ENCODE measurements at places on chromosomes 2 and 18. TPM values are rescaled to one million over a fixed set of nuclear protein-coding genes. Genes with fewer than 3 reads are reported as not detected.

DNA sequence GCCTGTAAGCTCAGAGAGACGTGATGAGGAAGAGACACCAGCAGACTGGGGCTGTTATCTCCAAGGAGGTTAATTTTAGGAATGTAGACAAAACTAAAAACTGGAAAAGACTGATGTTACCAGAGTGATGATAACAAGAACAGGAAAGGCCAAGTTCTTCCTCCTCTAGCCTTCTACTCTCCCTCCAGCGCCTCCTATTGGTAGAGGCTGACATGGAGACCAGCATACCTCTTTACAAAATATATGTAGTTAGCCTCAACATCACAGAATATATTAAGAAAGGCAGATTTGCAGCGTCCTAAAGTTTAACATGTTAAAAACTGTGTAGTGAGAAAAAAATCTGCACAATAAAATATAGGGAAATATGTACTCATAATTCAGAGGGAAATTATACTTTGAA, 66.0 kb downstream of the TCF4 start:
- H3K36me3 ChIP-seq, result no peaks in the 10 kb centered on the region
- no peak for DNase-seq
- H3K27ac ChIP-seq, result no peak overlapping the region

Gene MAIP1
- total RNA-seq, result 20.2 TPM

DNA sequence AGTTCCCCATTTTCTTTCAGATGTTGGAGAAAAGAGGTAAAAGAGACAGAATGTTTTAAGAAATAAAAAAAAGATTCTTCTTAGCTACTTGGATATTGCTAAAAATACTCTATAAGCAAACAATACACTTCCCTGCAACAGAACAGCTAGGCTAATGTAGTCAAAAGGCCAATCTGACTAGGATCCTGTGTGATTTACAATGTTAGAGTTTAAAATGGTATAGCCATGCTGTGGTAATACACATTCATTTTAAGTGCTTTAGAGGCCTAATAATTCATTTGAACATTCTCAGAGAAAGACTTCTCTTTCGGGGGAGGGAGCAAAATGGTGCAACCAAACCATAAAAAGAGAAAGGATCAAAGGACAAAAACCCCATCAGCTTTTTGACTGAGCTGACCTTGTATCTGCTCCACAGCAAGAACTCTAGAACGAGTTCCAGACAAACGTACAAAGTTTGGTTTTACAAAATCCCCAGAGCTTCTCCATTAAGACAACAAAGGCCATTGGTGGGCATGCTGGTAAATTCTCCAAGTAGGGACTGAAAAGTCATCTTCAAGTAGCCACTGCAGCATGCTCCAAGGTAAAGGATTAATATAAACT, 200.2 kb downstream of the STK39 start:
- H3K27me3 ChIP-seq, result no peaks in the 10 kb centered on the region
- H3K36me3 ChIP-seq, result peaks cover 4% of the 10 kb centered on the region
- DNase-seq, result no peak
- no peak overlapping the region for H3K27ac ChIP-seq

- H3K27ac ChIP-seq, result no peak overlapping the region
- no peak overlapping the region for H3K4me3 ChIP-seq
- no peak for DNase-seq
- H3K27me3 ChIP-seq, result no peaks in the 10 kb centered on the region
Observed at GRCh38 chr2:212423089-212423488, 115.5 kb downstream of the ERBB4 start.

Gene ADAM23
- total RNA-seq, result 2.2 TPM

GRCh38 chr18:26502823-26503222, 45.5 kb downstream of the KCTD1 start:
- no peak overlapping the region for H3K4me3 ChIP-seq
- H3K27me3 ChIP-seq, result no peaks in the 10 kb centered on the region
- H3K36me3 ChIP-seq, result no peaks in the 10 kb centered on the region
- no peaks in the 10 kb centered on the region for H3K4me1 ChIP-seq
- DNase-seq, result no peak

GRCh38 chr2:71521436-71521950, 68.1 kb downstream of the DYSF start:
- no peak overlapping the region for H3K27ac ChIP-seq
- DNase-seq, result no peak
- no peak overlapping the region for H3K4me3 ChIP-seq
- peaks cover 95% of the 10 kb centered on the region for H3K36me3 ChIP-seq
- H3K27me3 ChIP-seq, result no peaks in the 10 kb centered on the region

- H3K4me3 ChIP-seq, result no peak overlapping the region
- no peaks in the 10 kb centered on the region for H3K27me3 ChIP-seq
- no peaks in the 10 kb centered on the region for H3K4me1 ChIP-seq
- no peak overlapping the region for H3K27ac ChIP-seq
- no peaks in the 10 kb centered on the region for H3K36me3 ChIP-seq
- peak; percentile 79 for DNase-seq
Observed at GRCh38 chr2:65722028-65722778, 289.8 kb upstream of the SPRED2 start.

- no peaks in the 10 kb centered on the region for H3K27me3 ChIP-seq
- no peaks in the 10 kb centered on the region for H3K4me1 ChIP-seq
- H3K27ac ChIP-seq, result peak within 1 kb of the TSS; percentile 90
- peak within 1 kb of the TSS; percentile 67 for H3K4me3 ChIP-seq
Observed at GRCh38 chr2:150487537-150488429, at the start of gene RND3. TSS of gene RND3 (minus strand) at chr2:150487667. CDS start at chr2:150487417, 250 bp downstream.

Gene TRIB2
- total RNA-seq, result 36.4 TPM

DNA sequence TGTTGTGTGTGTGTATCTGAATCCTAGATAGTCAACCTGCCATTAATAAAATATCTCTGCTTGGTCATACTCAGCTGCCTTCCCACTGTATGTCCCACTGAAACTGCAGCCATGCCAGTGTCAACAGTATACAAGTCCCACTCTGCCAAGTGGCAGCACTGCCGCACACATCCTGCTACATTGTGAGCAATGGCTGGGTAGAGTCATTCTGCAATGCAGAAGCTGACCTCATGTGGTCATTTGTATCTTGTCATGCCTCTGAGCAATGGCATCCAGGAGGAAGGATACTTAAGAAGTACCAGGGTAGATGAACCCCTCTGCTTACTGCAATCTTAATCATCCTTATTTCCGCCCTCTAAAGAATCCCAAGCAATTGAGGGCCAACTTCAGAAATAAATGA, 302.2 kb upstream of the DDX18 start:
- no peak overlapping the region for H3K27ac ChIP-seq
- no peak for DNase-seq
- H3K36me3 ChIP-seq, result no peaks in the 10 kb centered on the region
- no peaks in the 10 kb centered on the region for H3K27me3 ChIP-seq

Gene DCC
- 0.61 TPM for total RNA-seq

DNA sequence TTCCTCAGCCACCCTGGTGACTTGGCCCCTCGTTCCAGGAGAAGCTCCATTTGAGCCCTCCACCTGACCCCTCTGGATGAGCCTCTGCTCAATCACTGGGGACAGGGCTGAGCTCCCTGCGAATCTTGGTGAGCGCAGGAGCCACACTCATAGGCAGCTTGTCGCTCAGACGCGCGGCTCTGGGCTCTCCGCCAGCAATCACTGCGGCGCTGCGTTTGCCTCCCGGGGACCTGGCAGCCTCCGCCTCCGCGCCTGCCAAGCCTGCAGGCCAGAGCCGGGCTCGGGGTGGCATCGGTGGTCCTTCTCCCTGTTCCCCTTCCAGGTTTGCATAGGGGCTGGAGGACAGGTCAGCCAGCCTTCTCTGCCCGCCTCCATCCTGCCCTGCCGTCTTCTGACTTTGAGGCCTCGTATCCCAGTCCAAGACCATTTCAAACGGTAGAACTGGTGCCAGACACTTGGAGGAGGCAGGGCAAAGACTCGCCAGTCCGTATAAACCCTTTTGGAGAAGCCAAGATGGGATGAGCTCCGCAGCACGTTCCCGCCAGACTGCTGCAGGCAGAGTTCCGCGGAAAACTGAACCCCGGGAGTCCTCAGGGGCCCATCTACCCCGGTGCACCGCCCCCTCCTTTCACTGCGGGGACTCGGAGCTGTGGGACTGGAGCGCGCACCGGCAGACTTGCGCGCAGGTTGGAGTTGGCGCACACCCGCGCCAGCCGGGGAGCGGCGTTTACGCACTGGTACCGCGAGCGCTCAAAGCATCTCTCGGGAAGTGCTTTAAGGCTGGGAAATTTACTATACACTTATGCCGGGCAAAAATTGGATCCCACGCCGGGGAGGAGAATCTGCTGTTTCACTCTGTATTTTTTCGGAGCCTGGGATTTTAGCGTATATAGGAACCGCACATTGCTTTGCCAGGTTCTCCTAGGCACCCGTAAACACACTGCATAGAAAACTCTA, 1.1 kb upstream of the TACR1 start:
- peak overlapping the region; percentile 8 for H3K4me3 ChIP-seq
- no peaks in the 10 kb centered on the region for H3K36me3 ChIP-seq
- peaks cover 22% of the 10 kb centered on the region for H3K4me1 ChIP-seq
- H3K27ac ChIP-seq, result no peak overlapping the region

Gene RNU2-63P
- not detected for total RNA-seq

DNA sequence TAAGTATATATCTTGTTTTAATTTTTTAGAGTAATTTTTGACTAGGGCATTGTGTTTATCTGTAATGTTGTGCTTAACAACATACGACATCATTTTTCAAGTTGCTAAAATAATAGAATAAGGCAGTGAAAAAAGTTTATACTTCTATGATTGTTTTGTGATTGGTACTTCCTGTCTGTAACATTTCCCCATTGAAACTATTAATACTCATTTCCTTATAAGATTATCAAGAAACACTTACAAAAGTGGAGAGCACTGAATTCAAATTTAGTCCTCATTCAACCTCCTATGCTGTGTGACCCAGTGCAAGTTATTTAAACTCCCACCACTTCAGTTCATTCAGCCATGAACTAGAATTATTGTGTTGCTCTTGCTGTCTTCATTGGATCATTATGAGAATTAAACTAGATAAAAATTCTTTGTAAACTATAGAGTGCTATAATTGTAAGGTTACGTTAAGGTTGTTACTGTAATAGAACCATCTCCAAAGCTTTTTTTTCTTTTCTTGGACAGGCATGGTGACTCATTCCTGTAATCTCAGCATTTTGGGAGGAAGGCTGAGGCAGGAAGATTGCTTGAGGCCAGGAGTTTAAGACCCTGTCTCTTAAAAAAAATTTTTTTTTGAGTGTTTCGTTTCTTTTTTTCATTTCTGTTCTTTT, 2.8 kb downstream of the ETAA1 start:
- no peak overlapping the region for H3K4me3 ChIP-seq
- no peak overlapping the region for H3K27ac ChIP-seq
- H3K27me3 ChIP-seq, result no peaks in the 10 kb centered on the region
- no peak for DNase-seq

DNA sequence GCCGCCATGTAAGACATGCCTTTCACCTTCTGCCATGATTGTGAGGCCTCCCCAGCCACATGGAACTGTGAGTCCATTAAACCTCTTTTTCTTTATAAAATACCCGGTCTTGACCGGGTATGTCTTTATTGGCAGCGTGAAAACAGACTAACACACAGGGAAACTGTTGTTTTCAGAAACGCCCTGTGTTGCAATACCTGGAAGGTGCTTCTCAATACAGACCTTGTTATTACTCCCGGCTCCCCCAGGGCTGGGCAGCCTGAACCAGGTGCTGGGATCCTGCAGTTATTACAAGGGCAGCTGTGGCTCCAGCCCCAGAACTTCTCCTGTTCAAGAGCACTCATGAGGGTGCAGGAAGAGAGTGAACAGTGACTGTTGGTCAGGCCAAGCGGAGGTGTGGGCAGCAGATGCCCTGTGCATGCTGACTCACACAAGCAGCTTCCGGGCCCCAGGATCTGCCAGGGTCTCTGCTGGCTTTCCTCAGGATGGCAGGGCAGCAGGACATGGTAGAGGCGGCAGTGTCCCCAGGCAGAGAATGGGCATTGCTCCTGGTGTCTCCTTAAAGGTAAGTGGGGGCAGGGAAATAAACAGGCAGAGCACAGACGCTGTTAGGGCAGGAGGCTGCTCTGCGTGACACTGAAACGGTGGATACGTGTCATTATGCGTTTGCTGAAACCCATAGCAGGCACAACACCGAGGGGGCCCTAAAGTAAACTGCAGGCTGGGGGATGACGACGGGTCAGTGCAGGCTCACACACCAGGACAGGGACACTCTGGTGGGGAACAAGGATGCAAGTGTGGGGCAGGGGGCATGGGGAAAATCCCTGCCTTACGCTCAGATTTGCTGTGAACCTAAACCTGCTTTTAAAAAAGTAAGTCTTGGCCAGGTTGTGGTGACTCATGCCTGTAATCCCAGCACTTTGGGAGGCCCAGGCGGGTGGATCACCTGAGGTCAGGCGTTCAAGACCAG, 89.1 kb downstream of the NDUFA10 start:
- H3K4me3 ChIP-seq, result no peak overlapping the region
- H3K4me1 ChIP-seq, result no peaks in the 10 kb centered on the region
- no peaks in the 10 kb centered on the region for H3K27me3 ChIP-seq
- peak overlapping the region; percentile 75 for H3K27ac ChIP-seq
- no peaks in the 10 kb centered on the region for H3K36me3 ChIP-seq
- DNase-seq, result no peak

DNA sequence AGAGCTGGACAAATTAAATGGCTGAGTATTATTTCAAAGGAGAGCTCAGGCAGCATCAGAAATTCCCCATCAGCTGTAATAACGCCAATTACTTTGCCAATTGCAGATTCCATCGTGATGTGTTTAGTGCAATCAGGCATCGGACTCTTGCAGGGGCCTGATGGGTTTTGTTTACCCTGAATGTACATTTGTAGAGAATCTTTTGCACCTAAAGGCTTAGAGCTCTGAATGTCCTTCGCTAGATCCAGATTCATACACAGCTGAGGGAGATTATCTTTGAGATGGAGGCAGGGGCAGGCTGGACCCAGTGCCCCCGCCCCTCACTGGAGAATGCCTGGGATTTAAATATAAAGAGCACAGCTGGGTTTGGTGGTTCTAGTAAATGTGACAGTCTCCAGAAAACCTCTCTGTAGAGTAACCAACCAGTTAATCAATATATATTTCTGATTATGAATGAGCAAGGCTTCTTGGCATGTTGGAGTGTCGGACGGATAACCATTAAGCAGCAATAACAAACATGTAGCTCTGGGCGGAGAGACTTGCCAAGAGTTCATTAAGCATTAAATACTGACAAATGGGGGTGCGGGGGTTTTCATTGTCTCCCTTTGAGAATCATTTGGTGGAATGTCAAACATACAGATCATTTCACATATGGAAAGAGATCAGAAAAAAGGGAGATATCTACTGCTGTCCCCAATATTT, 200.9 kb downstream of the SETBP1 start:
- H3K27me3 ChIP-seq, result no peaks in the 10 kb centered on the region
- no peaks in the 10 kb centered on the region for H3K4me1 ChIP-seq
- H3K36me3 ChIP-seq, result no peaks in the 10 kb centered on the region
- H3K4me3 ChIP-seq, result no peak overlapping the region

- H3K36me3 ChIP-seq, result no peaks in the 10 kb centered on the region
- no peaks in the 10 kb centered on the region for H3K4me1 ChIP-seq
- no peak for DNase-seq
- H3K27me3 ChIP-seq, result no peaks in the 10 kb centered on the region
Observed at GRCh38 chr18:53441761-53442414, 782.6 kb downstream of the MBD2 start.

Gene SRD5A2
- 0.09 TPM for total RNA-seq

GRCh38 chr2:130760754-130761751, 5.7 kb downstream of the AMER3 start:
- H3K27me3 ChIP-seq, result peaks cover 70% of the 10 kb centered on the region
- DNase-seq, result no peak
- H3K4me3 ChIP-seq, result no peak overlapping the region
- no peak overlapping the region for H3K27ac ChIP-seq
